NCI-H1930 (cell line): ENCODE measurements at places on chromosomes 12 and 14.

- no peak for DNase-seq
These were observed 110.6 kb upstream of the AMIGO2 start for GRCh38 chr12:47190271-47190750.

GRCh38 chr14:86203843-86204242 is 673.9 kb downstream of the FLRT2 start:
- no peak for DNase-seq

- no peak for DNase-seq
These were observed 30.6 kb upstream of the RPLP0 start for GRCh38 chr12:120231316-120232011.

GRCh38 chr12:22628228-22628627 is 3.3 kb downstream of the ETNK1 start:
- DNase-seq: no peak

- DNase-seq: no peak
These were observed 154.3 kb downstream of the VRK1 start for GRCh38 chr14:96951511-96951910.

GRCh38 chr14:68795597-68796417 is 2.9 kb upstream of the ZFP36L1 start:
- DNase-seq: peak; percentile 25
